Peyer's patch (tissue), 4 donors: ENCODE measurements at places on chromosomes 1 and 21. TPM values are rescaled to one million over a fixed set of nuclear protein-coding genes. Genes with fewer than 3 reads are reported as not detected.

- DNase-seq = no peak
These were observed 6.8 kb downstream of the LAMC1 start for GRCh38 chr1:183030053-183030452.

DNA sequence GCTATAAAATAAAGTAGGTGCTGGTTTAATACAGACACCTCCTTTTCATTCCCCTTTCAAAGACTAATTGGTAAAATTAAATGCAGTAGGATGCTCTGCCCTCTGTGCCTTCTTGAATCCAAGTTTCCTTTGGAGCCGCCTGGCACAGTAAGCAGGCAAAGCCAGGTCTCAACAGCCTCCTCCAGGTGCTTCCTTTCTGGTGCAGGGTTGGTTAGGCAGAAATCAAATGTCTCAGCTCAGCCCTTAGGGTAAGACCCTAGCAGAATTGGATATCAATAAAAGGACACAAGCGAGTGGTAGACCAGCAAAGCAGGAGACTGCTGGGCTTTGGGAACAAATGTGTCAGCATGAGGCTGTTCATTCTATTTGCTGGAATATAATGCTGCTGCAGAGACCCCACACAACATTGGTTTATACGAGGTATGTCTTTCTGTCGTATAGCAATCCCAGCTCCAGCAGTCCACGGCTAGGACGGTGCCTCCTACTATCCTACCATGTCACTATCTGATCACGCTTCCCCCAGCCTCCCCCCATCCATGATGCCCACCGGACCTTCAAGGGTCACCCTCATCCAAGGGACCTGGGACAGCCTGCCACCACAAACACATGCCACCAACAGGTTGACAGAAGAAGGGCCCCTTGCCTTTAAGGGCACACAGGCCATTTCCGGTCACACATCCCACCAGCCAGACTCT lies 58.4 kb downstream of the CAPN2 start:
- no peak for DNase-seq

- DNase-seq = no peak
These were observed 2.5 kb downstream of the C1QC start for GRCh38 chr1:22645931-22646330.

- no peak for DNase-seq
These were observed 33.0 kb downstream of the PDE4B start for GRCh38 chr1:65825741-65826140.

DNA sequence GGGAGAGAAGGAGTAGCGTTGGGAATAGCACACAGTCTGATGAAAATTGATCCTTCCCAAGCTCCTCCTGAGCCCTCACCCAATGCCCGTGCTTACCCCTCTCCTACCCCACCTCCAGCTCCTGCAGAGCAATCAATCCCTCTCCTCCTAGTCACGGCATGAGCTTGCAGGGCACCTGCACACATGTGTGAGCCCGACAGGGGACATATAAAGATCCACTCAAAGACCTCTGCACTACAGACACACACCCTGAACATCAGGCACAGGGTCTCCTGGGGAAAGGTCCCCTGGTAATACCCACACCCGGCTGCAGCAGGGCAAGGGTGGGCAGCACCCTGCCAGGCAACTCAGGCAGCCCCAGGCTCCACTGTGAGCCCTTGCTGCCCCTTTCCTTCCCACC lies 426 bp downstream of the VSIG8 start:
- DNase-seq = no peak

FLG2 gene
- 0.28 TPM for total RNA-seq

GRCh38 chr1:201631037-201631436 lies 92.1 kb downstream of the NAV1 start:
- no peak for DNase-seq
